ENCODE measurements at places on chromosomes 2 and 18. TPM values are rescaled to one million over a fixed set of nuclear protein-coding genes. Genes with fewer than 3 reads are reported as not detected.
A peak's percentile ranks its signal among the peaks of the same experiment; 100 is the strongest.

DNA sequence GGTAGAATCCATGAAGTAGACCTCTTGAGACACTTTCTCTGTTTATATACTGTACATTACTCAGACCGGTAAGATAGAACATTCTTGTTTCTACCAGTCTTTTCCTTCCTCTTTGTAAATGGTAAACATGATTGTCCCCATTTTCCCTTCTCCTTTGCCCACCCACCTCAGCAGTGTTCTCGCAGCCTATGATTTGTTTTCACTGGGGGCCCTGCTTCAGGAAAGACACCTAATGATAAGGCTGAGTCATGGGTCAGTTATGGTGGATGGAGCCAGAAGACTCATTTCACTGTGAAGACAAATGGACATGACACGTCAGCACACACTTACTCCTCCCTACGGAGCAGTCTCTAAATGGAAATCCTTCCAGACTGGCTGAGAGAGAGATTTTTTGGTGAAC is 23.7 kb downstream of the CENPO start:
- no peak for DNase-seq
- no peaks in the 10 kb centered on the region for H3K27me3 ChIP-seq
- peaks cover 4% of the 10 kb centered on the region for H3K4me1 ChIP-seq
- no peak overlapping the region for H3K4me3 ChIP-seq
- no peaks in the 10 kb centered on the region for H3K36me3 ChIP-seq

- no peaks in the 10 kb centered on the region for H3K4me1 ChIP-seq
- no peak overlapping the region for H3K27ac ChIP-seq
- no peak for DNase-seq
- H3K36me3 ChIP-seq, result no peaks in the 10 kb centered on the region
- H3K27me3 ChIP-seq, result no peaks in the 10 kb centered on the region
Measured at GRCh38 chr2:188189356-188189755, 102.3 kb upstream of the GULP1 start.

DNA sequence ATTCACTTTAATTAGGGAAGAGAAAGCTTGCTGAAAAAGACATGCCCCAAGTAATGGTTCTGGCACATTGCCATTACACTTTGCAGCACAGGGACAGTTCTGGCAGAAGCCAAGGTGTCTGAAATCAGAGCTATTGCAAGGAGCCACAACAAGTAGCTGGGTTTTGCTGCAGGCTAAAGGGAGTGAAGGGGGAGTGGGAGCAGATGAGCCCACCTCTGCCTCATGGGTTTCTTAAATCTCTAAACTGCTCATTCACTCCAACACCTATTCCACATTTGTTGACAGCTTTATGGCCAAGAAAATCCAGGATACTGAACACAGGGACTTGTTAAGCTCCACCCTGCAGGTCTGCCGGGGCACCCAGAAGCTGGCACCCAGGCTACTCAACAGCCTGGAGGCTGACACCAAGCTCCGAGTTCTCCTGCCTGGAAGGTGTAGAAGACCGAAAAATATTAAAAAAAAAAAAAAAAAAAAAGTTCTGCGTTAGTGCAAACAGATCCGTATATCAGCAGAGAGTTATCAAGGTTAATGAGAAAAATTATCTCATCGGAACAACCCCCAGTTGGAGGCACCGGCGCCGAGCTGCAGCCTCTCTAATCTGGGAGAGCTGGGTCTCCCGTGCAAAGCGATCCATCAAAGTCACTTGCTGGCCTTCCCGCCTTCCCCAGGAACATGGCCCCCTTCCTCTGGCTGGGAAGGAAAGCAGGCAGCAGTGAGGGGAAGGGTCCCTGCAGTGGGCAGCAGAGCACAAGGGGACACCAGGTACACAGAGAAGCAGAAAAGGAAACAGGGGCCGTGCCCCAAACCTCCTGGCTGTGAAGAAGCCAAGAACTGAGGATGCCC is 123.7 kb downstream of the HNMT start:
- no peaks in the 10 kb centered on the region for H3K27me3 ChIP-seq
- H3K36me3 ChIP-seq, result no peaks in the 10 kb centered on the region
- H3K4me3 ChIP-seq, result no peak overlapping the region
- no peak overlapping the region for H3K27ac ChIP-seq

DNA sequence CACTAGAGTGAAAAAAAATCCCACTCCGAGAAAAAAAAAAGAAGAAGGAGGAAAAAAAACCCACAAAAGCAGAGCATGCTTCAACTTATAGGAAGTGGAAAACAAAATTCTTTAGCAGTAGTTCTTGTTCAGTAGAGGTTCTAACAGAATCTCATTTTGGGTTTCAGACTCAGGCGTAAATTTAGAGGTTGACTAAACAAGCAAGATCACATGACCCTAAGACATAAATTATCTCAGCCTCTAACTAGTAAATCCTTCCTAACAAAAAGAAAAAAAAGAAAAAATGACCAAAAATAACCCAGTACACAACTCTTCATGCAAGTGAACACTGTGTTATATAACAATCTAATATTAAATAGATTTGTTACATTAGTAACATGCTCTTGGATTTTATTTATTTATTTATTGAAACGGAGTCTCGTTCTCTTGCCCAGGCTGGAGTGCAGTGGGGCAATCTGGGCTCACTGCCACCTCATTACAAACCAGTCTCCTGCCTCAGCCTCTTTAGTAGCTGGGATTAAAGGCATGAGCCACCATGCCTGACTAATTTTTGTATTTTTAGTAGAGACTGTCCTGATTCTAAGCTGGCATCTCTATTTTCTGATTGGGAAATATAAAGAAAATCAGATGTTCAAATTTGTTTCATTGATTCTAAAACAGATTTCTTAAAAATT is 35.4 kb downstream of the PPP4R3B start:
- H3K36me3 ChIP-seq, result no peaks in the 10 kb centered on the region
- no peak overlapping the region for H3K27ac ChIP-seq
- H3K4me3 ChIP-seq, result no peak overlapping the region

GRCh38 chr2:37629529-37629928 is 41.9 kb downstream of the CDC42EP3 start:
- peaks cover 2% of the 10 kb centered on the region for H3K36me3 ChIP-seq
- DNase-seq, result no peak
- no peaks in the 10 kb centered on the region for H3K4me1 ChIP-seq
- no peak overlapping the region for H3K27ac ChIP-seq
- H3K27me3 ChIP-seq, result no peaks in the 10 kb centered on the region
- H3K4me3 ChIP-seq, result no peak overlapping the region

DNA sequence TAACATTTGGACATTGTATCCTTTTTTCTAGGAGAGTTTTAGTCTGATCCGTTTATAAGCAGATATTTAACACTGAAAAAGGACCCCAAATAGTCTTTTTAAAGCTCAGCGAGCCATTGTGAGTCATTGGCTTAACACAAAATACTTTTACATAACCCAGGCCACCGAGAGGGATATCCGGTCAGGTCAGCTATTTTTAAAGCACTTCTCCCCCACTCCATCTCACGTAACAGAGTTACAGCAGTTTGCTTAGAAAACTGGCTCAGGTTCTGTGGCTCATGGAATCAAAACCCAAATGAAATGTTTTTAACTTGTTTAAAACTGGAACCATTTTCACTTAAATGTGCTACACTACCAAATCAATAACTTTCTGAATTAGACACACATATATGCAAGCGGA is 23.9 kb downstream of the COL4A3 start:
- DNase-seq, result no peak
- H3K36me3 ChIP-seq, result no peaks in the 10 kb centered on the region
- no peak overlapping the region for H3K4me3 ChIP-seq
- H3K4me1 ChIP-seq, result peaks cover 7% of the 10 kb centered on the region
- no peak overlapping the region for H3K27ac ChIP-seq

DNA sequence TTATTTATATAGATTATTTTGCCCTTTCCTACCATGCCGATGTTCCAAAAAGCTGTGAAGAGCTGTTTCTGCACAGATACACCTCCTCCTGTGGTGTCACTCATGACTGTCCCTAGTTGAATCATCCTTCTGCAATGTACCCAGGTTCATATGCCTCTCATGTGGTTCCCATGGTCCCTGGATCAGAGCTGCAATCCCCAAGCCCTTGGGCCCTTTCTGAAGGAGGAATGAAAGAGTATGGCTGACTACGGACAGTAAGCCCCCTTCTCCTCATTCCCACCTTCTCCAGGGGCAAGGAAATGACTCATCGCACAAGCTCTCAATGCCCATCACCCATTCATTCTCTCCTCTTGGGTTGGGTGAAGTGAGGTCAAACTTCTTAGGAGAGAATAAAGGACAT is 63.9 kb upstream of the ACVR1 start:
- H3K27ac ChIP-seq, result no peak overlapping the region
- no peaks in the 10 kb centered on the region for H3K36me3 ChIP-seq
- H3K27me3 ChIP-seq, result peaks cover 2% of the 10 kb centered on the region
- no peaks in the 10 kb centered on the region for H3K4me1 ChIP-seq
- DNase-seq, result no peak

DNA sequence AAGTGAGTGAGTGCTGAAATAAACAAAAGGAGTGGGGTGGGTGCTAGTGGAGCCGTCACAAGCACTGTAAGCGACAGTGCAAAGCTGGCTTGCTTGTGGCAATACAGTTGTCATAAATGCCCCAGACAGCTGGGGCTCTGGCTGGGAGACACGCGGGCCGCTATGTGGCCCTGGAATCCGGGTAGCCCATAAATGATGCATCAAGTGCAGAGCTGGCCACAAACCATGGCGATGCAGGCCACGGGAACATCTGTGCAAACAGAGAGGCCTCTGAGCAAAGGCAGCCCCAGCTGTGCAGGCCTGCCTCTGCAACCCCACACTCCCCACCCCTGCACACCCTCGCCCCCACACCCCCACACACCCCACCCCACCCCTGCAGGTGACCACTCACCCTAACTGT is 349.2 kb upstream of the ID2 start:
- H3K4me1 ChIP-seq, result no peaks in the 10 kb centered on the region
- H3K27ac ChIP-seq, result no peak overlapping the region
- no peaks in the 10 kb centered on the region for H3K27me3 ChIP-seq
- DNase-seq, result no peak
- H3K4me3 ChIP-seq, result no peak overlapping the region
- no peaks in the 10 kb centered on the region for H3K36me3 ChIP-seq

- no peaks in the 10 kb centered on the region for H3K4me1 ChIP-seq
- no peak for DNase-seq
- no peaks in the 10 kb centered on the region for H3K36me3 ChIP-seq
- no peak overlapping the region for H3K4me3 ChIP-seq
- H3K27me3 ChIP-seq, result no peaks in the 10 kb centered on the region
Measured at GRCh38 chr18:42559069-42559690, 556.3 kb downstream of the RIT2 start.

- no peaks in the 10 kb centered on the region for H3K36me3 ChIP-seq
- no peak overlapping the region for H3K4me3 ChIP-seq
- H3K27me3 ChIP-seq, result no peaks in the 10 kb centered on the region
- no peak for DNase-seq
- H3K4me1 ChIP-seq, result no peaks in the 10 kb centered on the region
Measured at GRCh38 chr2:178602901-178603300, 122.6 kb downstream of the PLEKHA3 start.

GRCh38 chr2:122206101-122206500 is 450.6 kb downstream of the TSN start:
- peaks cover 11% of the 10 kb centered on the region for H3K4me1 ChIP-seq
- DNase-seq, result no peak
- H3K4me3 ChIP-seq, result no peak overlapping the region
- H3K27me3 ChIP-seq, result peaks cover 2% of the 10 kb centered on the region
- no peaks in the 10 kb centered on the region for H3K36me3 ChIP-seq

DNA sequence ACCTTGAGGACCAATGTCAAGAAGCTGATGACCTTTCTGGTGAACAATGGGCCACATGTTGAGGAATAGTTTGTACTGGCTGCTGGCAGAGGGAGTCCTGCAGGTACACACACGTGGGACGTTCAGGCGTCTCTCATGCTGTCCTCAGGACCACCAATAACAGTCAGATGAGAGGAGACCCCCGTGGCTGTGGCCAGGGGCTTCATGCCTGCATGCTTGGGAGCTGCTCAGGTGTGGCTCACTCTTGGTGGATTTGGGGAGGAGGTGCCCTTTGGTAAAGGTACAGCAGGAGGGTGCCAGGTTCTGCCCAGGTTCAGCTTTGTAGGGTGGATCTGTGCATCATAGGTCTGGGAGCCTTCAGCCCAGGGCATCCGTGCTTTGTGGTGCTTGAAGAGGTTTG is 62.9 kb upstream of the PXDN start:
- H3K27me3 ChIP-seq, result no peaks in the 10 kb centered on the region
- no peak overlapping the region for H3K4me3 ChIP-seq
- H3K36me3 ChIP-seq, result peaks cover 9% of the 10 kb centered on the region

- peaks cover 9% of the 10 kb centered on the region for H3K36me3 ChIP-seq
- peaks cover 16% of the 10 kb centered on the region for H3K4me1 ChIP-seq
- no peaks in the 10 kb centered on the region for H3K27me3 ChIP-seq
- peak overlapping the region; percentile 22 for H3K27ac ChIP-seq
- H3K4me3 ChIP-seq, result peak overlapping the region; percentile 38
Measured at GRCh38 chr2:201149064-201149820, 33.3 kb downstream of the CFLAR start.

- H3K4me1 ChIP-seq, result peaks cover 16% of the 10 kb centered on the region
- H3K27me3 ChIP-seq, result no peaks in the 10 kb centered on the region
- peak overlapping the region; percentile 92 for H3K27ac ChIP-seq
- peak overlapping the region; percentile 71 for H3K4me3 ChIP-seq
- no peaks in the 10 kb centered on the region for H3K36me3 ChIP-seq
Measured at GRCh38 chr18:37742436-37742835, 176.8 kb upstream of the CELF4 start.

DNA sequence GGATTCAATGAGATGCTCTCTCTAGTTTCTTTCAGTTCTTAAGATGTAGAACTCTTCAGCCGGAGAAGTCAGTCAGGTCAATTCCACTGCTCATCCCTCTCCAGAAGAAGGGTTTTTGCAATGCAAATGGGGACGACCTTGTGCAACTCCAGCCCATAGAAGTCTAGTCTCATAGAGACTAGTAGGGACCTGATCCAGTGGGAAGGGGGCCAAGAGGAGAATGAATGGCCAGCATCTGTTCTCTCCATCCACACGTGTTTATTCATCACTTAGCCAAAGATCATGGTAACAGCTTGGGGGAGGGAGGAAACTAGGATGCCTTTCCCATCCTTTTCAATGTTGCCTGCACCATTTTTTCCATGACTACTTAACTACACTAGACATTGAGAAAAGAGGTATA is 120.2 kb downstream of the LAMA3 start:
- DNase-seq, result no peak
- peaks cover 2% of the 10 kb centered on the region for H3K27me3 ChIP-seq
- no peak overlapping the region for H3K27ac ChIP-seq
- no peaks in the 10 kb centered on the region for H3K36me3 ChIP-seq

DNA sequence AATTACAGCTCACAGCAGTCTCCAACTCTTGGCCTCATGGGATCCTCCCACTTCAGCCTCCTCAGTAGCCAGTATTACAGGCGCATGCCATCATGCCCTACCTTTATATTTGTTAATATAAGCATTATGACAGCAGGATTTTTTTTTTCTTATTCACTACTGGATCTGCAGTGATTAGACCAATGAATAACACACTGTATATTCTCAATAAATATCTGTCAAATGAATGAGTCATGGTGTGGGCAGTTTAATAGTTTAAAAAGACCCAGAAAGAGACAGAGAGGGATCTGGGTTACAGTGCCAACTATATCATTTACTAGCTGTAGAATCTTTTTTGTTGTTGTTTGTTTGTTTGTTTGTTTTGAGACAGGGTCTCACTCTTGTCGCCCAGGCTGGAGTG is 62.4 kb upstream of the LTBP1 start:
- no peak overlapping the region for H3K4me3 ChIP-seq
- no peaks in the 10 kb centered on the region for H3K4me1 ChIP-seq
- H3K27ac ChIP-seq, result no peak overlapping the region
- H3K27me3 ChIP-seq, result no peaks in the 10 kb centered on the region
- H3K36me3 ChIP-seq, result peaks cover 6% of the 10 kb centered on the region

GRCh38 chr2:232879618-232880494 is 9.8 kb downstream of the SNORC start:
- H3K27me3 ChIP-seq, result peaks cover 14% of the 10 kb centered on the region
- no peak overlapping the region for H3K4me3 ChIP-seq
- no peaks in the 10 kb centered on the region for H3K36me3 ChIP-seq

RAB17 gene
- total RNA-seq, result not detected

PID1 gene
- 5.3 TPM for total RNA-seq

TYMS gene
- total RNA-seq, result 15.5 TPM

ZNF638 gene
- 211 TPM for total RNA-seq

IL36RN gene
- total RNA-seq, result not detected

RTP5 gene
- not detected for total RNA-seq

EVX2 gene
- total RNA-seq, result 0.76 TPM

CLHC1 gene
- total RNA-seq, result 19.8 TPM

ZSWIM2 gene
- total RNA-seq, result not detected

Measured in glutamatergic neuron (in vitro differentiated cells).